Activated gamma-delta T cell treated with Interleukin-2 at 50 U/mL for 16 hours (primary cell): ENCODE measurements at places on chromosomes 3 and 15.

DNA sequence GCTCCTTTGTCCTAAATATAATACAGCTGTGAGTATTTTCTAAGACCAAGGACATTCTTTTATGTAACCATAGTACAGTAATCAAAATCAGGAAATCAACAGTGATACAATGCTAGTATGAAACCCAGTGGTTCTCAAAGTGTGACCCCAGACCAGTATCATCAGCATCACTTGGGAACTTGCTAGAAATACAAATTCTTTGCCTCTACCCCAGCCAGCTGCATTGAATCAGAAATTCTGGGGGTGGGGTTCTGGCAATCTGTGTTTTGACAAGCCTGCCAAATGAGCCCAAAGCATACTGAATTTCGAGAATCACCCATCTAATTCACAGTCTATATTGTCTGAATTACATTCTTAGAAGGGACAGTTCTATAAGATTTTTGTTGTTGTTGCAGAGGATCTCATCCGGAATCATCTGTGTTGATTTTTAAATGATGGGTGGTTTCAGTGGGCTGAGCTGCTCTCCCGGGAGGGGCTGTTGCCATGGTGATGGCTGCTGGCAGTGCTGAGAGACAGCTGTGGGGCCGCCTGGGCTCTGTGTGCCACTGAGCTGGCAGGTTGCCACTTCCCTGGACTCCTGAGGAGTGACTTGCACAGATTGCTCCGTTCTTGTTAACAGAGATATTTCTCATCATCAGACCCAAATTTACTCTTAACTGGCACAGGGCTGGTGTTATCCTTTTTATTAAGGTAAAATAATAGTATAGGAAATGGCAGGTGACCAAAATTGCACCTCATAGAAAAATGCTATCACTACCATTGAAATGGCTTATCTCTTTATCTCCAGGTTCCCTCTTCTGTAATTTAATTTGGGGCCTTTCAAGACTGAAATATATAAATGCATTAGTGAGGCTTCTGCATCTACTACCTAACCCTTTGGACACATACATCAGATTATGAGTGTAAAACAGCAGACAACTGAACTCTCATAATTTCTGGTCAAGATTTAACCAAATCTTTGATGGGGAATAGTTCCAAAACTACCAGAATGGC lies 56.5 kb downstream of the NEK11 start:
- DNase-seq: no peak

DNA sequence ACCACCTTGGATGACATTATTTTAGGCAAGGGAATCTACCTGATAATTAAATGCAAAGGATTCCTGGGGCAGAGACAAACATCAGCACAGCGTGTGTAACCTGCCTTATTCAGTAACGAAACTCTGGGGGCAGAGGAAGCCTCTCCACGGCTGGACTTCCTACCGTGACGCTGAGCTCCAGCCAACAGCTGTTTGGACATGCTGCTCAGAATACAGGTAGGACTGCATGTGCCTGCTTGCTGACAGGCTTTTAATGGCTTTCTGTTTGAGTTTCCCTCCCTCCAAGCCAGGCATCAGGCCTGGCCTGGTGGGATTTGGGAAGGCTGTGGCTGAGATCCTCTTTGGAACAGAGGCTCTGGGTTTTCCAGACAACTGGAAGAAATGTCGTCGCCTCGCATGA lies 150.6 kb downstream of the ADAMTS17 start:
- no peak for DNase-seq

DNA sequence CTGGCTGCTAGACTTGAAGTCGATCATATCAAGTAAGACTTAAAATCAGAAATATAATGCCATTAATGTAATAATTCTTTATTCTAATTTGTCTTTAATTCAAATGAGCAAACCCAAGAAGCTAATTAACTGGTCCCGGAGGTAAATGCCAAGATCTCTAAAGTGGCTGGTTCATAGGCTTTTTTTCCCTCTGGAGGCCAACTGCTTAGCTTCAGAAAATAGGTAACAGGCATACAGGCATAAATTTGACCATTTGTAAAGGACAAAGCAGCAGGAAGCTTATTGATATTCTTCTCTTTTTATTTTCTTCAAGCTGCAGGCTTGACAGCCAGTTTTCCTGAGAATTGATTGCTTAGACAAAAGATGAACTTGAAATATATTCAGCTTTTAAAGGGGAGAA lies 158.6 kb upstream of the RAP2B start:
- no peak for DNase-seq

DNA sequence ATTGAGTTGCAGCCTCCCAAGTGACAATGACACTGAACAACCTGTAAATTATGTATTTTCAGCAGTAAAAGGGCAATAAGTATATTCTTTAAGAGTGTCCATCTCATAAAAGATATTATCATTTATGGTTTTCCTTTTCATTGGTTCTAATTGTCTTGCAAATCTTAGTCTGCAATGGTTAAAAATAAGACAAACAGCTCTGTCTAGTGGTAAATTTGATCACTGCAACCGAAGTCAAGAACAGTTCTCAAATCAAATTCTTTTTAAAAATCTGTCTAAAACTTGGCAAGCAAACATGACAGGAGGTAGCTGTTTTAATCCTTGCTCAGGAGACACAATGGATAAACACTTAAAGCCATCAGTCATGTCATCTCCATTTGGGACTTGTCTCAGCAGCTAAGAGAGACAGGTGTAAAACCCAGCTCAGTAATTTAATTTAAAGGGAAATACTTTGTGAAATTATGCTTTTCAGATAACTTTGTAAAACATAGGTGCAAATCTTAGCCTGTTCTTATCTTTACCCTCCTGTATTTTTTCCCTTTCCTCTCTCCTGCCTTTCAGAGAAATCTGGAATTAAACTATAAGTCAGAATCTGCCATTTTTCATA lies 150.3 kb upstream of the ARHGEF26 start:
- DNase-seq: no peak

GRCh38 chr3:37179144-37179967 lies 5.0 kb upstream of the LRRFIP2 start:
- no peak for DNase-seq

DNA sequence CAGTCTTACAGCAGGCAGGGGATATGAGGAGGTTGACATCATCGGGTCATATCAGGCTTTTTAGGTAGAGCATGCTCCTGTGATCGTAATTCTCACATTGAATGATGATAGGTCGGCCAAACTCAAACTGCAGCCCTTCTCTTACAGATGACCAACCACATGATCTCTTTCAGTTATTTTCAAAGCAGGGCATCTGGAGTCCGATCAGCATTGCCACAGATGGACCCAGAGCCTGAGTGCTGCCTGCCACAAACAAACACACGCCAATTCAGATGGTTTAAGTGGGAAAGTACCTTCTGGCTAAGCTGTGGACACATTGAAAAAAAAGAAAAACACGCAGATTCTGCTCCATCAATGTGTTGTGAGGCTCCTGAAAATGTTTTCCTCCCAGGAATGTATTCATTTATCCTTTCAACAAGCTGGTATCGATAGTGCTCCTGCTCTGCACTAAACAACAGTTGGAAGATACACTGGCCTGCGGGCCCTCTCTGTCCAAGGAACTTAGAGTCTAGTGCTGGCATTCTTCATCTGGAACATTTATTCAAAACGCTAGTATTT lies 31.2 kb downstream of the ARPP21 start:
- no peak for DNase-seq

GRCh38 chr15:69500339-69500738 lies 47.7 kb downstream of the RPLP1 start:
- no peak for DNase-seq

DNA sequence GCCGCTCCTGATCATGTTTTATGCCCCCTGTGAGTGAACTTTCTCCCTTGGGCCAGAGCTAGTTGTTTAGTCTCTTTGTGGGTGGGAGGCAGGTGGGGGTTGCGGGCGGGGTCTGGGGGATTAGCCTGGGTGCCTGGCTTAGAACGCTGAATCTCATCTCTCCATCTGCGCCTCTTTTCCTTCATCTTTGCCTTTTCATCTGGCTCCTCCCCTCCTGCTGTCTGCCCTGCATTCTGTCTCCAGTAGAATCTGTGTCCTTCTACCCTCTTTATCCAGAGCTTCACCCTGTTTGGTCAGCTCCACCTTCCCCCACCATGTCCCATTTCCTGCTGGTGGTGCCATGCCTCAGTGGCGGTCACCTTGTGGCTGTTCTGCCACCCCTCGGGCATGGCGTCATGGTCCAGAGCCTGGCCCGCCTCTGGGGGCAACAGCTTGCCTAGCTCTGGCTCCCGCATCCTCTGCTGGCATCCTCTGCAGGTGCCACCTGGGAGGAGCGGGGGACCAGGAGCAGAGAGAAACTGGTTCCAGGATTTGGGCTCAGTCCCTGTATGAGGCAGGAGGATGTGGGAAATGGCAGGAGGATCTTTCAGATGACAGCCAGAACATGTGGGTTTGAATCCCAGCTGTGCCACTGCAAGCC lies 44.3 kb downstream of the PDIA5 start:
- DNase-seq: no peak

DNA sequence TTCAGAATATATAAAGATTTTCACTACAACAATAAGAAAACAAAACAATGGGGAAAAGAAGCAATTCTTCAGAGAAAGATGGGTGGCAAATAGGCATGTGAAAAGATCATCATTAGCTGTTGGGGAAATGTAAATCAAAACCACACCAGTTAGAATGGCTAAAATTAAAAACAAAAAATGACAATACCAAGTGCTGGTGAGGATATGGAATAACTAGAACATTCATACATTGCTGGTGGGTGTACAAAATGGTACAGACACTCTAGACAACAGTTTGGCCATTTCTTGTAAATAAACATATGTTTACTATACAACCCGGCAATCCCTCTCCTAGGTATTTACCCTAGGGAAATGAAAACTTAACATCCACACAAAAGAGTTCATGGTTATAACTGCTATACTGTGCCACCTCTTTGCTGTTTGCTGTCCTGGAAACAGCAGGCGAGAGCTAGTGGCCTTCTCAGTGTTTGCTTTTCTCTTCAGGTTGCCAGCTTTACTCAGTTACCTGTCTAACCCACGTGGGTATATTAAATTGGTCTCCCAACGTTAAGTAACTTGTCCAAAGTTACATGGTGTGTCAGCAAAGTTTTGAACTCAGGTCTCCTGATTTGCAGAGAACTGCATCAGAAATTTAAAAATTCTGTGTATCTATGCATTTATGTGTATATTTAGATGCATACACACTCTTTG lies 4.6 kb upstream of the NIT2 start:
- no peak for DNase-seq

DNA sequence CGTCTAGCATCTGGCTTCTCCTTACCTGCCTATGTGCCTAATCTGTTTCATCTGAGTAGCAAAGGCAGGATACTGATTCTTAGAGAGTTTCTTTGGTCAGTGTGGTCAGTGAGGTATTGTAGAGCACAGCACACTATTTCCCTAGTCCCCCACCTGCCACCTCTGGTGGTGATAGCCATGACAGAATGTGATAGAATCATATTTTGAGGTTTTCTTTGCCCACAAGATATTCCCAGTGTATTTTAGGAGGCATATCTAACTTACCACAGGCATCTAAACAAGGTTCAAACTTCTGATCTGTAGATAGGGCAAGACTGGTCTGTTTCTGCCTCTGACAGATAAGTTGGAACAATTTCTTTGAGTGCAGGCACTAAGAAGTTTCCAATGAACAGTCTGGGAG lies 188.0 kb downstream of the SOX2 start:
- no peak for DNase-seq

GRCh38 chr15:76223521-76223920 lies 87.7 kb downstream of the ETFA start:
- no peak for DNase-seq

GRCh38 chr15:69595009-69595791 lies 142.6 kb downstream of the RPLP1 start:
- no peak for DNase-seq

DNA sequence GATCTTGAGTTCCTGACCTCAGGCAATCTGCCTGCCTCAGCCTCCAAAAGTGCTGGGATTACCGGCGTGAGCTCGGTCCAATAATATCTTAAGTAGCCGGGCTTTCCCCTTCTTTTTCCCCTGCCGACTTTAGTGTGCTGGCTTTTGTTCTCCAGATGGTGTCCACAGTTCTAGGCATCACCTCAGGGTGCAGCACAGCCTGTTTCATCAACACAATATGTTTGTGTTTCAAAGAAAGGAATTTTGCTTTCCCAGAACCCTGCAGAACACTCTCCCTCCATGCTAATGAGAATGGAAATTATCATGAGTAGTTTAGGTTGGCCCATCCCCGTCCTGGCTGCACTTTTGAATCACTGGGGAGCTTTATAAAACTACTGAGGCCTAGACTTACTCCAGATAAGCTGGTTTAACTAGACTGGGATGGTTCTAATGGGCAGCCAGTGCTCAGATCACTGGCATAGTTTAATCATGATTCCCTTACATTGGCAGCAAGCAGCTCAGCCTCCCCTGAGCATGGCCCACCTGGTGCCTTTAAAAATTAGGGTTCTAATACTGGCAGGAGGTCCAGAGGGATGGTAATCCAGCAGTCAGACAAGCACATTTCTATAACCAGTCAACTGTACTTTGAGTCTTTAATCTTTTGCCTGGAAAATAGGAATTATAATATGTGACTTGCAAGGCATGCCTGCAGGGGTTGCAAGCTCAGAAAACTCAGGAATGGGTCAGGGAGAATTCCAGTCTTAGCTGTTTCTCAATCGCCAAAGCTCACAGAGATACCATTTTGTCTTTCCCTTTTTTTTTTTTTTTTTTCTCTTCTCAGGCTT lies 127.6 kb upstream of the RASGRP1 start:
- DNase-seq: no peak

DNA sequence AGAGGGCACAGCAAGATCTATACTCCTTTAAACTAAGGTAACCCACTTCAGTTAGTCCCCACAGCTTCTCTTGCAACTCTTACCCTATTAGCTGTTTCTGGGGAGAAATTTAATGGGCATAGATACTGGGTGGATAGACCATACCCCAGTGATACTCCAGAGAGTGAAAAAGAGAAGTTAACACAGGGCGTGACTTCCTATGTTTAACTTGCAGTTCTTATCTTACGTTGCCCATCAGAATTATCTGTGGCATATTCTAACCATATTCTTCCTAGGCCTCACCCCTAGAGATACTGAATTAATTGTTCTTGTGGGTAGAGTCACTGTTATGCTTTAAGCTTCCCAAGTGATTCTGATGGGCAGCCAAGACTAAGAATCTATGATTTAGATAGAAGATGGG lies 485.4 kb upstream of the TPRG1 start:
- no peak for DNase-seq

DNA sequence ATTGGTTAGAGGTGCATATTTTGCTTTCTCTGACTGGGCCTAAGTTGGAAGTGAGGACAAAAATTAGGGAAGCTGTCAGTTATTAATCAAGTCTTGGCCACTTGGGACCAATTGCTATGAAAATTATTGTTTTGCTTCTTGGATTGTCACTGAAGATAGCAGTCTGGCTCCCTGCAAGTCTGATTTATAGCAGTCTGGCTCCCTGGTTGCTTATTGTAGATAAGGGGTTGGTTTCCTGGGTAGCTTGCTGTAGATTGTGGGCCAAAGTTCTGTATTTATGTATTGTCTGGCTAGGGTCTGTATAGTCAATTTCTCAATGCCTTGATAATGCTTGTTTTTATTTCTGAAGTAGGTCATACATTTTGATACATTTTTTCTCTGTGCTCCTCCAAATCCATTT lies 13.3 kb upstream of the DRD3 start:
- DNase-seq: no peak

DNA sequence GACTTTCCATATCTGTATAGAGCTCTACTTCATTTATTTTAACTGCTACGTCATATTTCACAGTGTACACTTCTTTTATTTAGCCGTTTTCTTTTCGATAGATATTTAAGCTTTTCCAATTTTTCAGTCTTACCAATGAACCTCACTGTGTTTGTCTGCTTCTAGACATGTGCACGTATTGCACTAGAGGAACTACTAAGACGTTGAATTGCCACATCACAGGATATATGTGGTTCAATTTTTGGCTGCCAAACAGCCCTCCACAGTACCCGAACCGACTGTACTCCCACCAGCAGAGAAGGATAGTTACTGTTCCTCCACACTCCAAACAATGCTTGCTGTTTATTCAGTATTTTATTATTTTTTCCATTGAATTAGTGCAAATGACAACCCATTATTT lies 2.0 kb downstream of the NR1I2 start:
- DNase-seq: no peak
